GM19239 (cell line): ENCODE measurements at places on chromosomes 7 and 10.

DNA sequence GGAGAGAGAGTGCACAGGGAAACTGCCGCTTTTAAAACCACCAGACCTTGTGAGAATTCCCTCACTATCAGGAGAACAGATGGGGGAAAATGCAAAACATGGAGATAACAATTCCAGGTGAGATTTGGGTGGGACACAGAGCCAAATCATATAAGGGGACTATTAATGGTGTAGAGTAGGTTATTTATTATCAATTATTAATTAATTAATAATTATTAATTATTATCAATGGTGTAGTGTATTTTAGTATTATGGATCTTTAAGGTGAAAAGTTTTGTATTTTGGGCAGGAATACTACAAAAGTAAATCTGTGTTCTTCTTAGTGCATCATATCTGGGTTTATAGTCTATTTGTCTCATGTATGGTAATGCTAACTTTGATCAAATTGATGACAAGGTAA lies 377.7 kb upstream of the KCND2 start:
- DNase-seq, result no peak

- no peak for DNase-seq
These were observed 7.1 kb downstream of the COBL start for GRCh38 chr7:51309361-51310130.

DNA sequence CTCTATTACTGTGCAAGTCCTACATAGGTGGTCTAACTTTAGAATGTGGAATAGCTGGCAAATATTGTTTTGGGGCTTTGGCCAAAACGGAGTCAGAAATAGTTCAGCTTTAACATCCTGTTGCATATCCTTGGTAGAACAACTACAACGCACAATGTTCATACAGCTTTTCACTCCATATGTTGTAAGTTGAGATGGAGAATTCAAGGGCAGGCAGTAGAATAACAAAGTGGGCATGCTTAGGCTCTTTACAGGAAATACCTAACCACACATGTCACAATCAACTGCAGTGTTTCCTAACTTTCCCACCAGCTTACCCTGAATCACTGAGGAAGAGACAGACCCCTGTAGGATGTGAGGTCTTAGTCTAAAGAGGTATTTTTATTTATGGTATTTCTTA lies 122.3 kb downstream of the PPP1R3A start:
- no peak for DNase-seq

- DNase-seq, result no peak
These were observed 7.3 kb downstream of the MAFK start for GRCh38 chr7:1537535-1538412.

GRCh38 chr7:2321020-2321419 lies 6.8 kb upstream of the SNX8 start:
- no peak for DNase-seq

GRCh38 chr10:96406091-96406490 lies 47.3 kb upstream of the OPALIN start:
- DNase-seq, result no peak

- no peak for DNase-seq
These were observed 88.3 kb downstream of the C10orf105 start for GRCh38 chr10:71631007-71631861.

GRCh38 chr7:107744345-107744750 lies 406 bp downstream of the CBLL1 start:
- no peak for DNase-seq

DNA sequence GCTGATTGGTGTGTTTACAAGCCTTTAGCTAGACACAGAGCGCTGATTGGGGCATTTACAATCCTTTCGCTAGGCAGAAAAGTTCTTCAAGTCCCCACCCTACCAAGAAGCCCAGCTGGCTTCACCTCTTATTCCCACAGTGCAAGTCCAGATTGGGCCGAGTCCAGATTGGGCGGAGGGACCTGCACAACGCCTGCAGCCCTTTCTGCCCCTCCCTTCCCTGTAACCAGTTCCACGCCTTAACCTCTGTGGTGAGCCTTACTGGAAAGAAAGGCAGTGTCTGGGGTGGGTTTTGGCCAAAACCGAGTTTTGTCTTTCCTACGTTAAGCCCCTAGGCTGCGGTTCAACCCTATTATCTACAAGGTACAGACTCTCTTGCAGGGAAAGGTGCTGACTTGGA lies 268.7 kb downstream of the ZEB1 start:
- no peak for DNase-seq
